ENCODE measurements at places on chromosomes 3 and 15.

GRCh38 chr15:40926659-40927494 is 2.3 kb upstream of the DLL4 start:
- DNase-seq = no peak

DNA sequence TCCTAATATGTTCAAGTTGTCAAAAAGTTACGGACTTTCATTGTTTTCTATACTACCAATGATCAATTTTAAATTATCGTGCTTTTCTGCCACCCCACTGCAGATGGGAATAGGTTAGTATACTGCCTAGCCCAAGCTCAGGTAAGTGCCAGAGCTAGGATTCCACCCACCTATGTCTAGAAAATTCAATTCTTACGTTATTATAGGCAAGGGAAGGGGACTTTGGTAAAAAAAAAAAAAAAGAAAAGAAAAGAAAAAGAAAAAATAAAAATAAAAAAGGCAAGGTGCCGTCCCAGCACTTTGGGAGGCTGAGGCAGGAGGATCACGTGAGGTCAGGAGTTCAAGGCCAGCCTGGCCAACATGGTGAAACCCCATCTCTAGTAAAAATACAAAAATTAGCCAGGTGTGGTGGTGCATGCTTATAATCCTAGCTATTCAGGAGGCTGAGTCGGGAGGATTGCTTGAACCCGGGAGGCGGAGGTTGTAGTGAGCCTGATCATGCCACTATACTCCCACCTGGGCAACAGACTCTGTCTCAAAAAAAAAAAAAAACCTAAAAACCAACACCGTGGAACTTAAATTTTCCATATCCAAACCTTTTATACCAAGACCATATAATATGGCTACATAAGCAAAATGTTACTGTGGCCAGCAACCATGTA is 1.3 kb downstream of the RPL22L1 start:
- DNase-seq = no peak

GRCh38 chr15:80988148-80988796 is 1.3 kb downstream of the MESD start:
- no peak for DNase-seq

DNA sequence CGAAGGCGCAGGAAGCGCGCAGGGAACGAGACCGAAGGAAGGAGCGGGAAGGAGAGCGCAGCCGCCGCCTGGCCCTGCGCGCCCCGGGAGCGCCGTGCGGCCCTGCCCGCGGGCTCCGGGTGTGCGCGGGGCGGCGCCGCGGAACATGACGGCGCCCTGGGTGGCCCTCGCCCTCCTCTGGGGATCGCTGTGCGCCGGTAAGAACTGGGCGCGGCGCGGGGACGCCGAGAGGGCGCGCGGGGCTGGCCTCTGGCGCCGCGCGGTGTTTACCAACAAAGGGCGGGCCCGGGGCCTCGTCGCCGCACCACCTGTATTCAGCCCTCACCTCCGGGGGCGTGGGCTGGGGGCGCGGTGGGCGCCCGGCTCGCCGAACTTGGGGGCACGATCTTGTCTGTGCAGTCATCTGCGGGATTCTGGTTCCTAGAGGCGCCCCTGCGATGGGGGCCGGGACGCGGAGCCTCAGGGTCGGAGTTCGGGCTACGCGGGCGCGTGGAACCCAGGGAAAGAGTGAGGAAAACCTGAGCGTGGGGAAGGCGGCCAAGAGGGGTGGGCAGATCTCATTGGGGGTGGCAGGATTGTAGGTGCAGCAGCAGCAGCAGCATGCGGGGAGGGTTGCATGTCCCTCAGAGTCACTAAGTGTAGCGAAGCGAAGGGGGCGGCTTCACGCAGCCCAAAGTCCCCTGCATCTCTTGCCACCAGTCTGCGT is 641 bp downstream of the ACVR2B start:
- no peak for DNase-seq

DNA sequence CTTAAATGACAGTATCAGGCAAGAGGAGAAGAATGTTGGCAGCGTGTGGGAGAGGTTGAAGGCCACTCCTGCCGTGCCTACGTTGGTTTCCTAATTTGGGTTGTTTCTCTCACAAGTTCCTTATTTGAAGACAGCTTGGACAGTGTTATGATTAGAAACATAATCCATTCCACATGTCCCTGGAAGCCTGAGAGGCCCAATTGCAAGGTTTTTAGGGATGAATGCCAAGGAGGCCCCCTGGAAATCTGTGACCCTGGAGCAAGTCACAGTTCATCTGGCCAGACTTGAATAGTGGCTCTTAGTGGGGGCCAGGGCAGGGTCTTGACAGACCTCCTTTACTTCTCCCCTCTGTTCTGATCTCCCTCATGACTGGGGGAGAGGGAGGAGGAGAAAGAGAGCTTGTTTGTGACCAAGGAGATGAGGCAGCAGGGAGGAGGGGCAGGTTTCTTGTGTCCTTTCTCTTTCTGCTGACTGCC is 584.4 kb upstream of the TBL1XR1 start:
- DNase-seq = peak; percentile 93

- DNase-seq = peak; percentile 81
These were observed 112.7 kb downstream of the RAB11A start for GRCh38 chr15:65981837-65982626.

GRCh38 chr3:174408310-174408709 is 450.8 kb upstream of the NAALADL2 start:
- DNase-seq = no peak

Data from lower leg skin (tissue), 4 donors.